Dermis blood vessel endothelial cell (primary cell): ENCODE measurements at places on chromosomes 3 and 15. TPM values are rescaled to one million over a fixed set of nuclear protein-coding genes. Genes with fewer than 3 reads are reported as not detected.
A peak's percentile ranks its signal among the peaks of the same experiment; 100 is the strongest.

TMEM62 gene
- total RNA-seq = 21.3 and 21.4 TPM in 2 replicates

DNA sequence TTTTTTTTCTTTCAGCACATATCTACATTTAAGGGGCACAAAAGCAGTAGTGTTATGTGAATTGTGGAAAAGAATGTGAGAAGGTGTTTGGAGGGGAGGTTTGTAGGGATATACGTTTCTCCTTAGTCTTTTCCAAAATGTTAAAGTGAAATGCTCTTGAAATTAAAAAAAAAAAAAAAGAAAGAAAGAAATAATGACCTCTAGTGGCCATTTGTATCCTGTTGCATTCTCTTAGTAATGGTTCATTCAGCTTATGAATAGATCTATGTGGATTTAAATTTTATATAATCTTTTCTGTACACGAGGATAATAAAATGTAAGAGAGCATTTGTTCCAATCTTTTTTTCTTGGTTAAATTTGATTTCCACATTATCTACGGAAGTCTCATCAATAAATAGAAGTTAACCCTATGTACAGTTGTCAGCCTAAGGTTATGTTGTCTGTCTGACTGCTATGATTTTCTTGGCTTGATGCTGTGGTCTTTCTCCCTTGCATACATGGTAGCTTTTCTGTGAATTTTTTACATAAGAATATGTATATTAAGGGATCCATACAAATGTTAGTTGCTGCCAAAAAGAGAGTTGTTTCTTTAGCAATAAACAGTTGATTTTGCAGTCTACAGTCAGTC, 1.7 kb downstream of the P2RY13 start:
- DNase-seq = peak; percentile 28

GRCh38 chr3:194130807-194131589, 5.0 kb upstream of the HES1 start:
- DNase-seq = no peak

SERPINI1 gene
- total RNA-seq = 1.5 and 2.3 TPM in 2 replicates

- peak; percentile 72 for DNase-seq
Observed at GRCh38 chr3:190811775-190812480, 50.6 kb downstream of the GMNC start.

DNA sequence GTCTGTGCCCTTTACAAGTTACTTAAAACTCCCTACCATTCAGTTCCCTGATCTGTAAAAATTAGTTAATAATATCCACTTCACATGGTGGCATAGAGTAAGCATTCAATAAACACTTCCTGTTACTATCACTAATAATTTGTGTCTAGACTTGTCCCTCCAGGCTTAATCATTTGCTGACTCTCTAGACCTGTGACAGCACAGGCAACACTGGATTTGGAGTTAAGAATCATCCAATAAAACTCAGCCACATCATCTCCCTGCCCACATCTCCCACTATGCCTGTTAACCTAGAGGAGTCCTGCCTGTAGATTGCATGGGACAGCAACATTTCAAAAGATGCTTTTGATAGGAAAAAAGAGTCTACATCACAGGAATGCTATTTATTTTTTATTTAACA, 564.6 kb downstream of the MFSD1 start:
- no peak for DNase-seq

RTP1 gene
- total RNA-seq = not detected in 2 replicates

- DNase-seq = no peak
Observed at GRCh38 chr3:126360714-126361060, 3.5 kb upstream of the KLF15 start.

- DNase-seq = no peak
Observed at GRCh38 chr3:111570404-111571030, 24.6 kb downstream of the ZBED2 start.

- no peak for DNase-seq
Observed at GRCh38 chr3:25532431-25533162, 104.5 kb downstream of the RARB start.

- peak; percentile 72 for DNase-seq
Observed at GRCh38 chr3:171704002-171704401, 106.3 kb downstream of the PLD1 start.

TEX9 gene
- 0.51 and 0.93 TPM in 2 replicates for total RNA-seq

GP5 gene
- under 0.01 and 0.28 TPM in 2 replicates for total RNA-seq

ARIH2 gene
- total RNA-seq = 77.2 and 86.3 TPM in 2 replicates

CLDN18 gene
- not detected in 2 replicates for total RNA-seq

- no peak for DNase-seq
Observed at GRCh38 chr15:63494408-63494807, 10.0 kb upstream of the USP3 start.

DNA sequence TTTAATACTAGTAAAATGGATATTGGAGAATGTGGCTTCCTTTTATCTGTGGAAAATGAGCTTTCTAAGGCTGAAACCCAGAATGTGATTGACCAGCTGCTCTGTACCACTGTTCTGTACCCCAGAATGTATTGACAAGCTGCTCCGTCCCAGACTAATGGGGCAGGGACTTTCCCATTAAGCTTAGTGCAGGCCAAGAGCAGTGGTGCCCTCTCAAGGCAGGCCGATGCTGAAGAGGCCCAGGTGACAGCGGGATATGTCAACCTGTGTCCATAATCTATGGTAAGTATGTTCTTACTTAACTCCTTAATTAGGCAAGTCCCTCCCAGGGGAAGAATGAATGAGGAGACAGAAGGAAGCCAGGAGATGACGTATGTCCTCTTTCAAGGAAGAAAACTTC, 31.1 kb downstream of the SGO1 start:
- no peak for DNase-seq

GRCh38 chr3:60206206-60206605, 1045.0 kb downstream of the FHIT start:
- no peak for DNase-seq

GRCh38 chr3:146914409-146914808, 309.3 kb upstream of the PLSCR5 start:
- no peak for DNase-seq

PLSCR2 gene
- total RNA-seq = 0.33 and 0.34 TPM in 2 replicates

DNA sequence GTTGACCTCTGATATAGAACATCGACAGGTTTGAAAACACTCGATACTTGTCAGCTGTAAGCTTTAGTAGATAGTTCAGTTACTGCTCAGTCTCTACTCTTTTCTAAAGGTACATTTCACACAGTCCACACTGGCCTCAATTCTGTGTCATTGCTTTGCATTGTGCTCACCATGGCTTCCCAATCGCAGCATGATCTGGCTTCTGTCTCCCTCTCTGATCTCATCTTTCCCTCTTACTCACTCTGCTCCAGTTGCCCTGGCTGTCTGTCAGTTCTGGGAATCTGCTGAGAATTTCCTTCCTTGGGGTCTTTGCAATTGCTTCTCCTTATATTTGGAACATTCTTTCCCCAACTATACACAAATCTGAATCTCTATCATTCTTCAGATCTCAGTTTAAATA, 80.6 kb downstream of the GTF2E1 start:
- DNase-seq = no peak

DNA sequence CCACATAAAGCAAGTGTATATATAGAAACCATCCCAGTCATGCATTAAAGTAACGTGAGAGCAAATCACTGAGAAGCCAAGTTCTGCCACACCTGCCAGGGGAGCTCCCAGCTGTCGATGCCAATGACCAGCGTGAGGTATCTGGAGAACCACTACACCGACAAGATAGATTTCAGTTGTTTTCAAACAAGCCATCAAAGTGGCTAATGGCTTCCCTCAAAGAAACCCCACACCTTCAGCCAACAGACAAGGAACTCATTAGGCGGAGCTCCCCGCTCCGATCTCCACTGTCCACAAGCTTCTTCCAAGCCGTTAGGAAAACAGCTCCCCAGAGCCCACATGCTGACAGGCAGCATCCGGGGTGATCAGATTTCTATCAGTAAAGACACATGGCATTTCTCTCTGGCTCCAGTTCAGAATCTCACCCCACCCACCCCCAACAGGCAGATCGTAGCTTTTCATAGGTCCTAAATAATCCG, 54.2 kb upstream of the SPATA12 start:
- DNase-seq = no peak

- DNase-seq = no peak
Observed at GRCh38 chr15:38228618-38229017, 24.0 kb upstream of the SPRED1 start.

GPR160 gene
- total RNA-seq = 7.7 and 11.2 TPM in 2 replicates

DNA sequence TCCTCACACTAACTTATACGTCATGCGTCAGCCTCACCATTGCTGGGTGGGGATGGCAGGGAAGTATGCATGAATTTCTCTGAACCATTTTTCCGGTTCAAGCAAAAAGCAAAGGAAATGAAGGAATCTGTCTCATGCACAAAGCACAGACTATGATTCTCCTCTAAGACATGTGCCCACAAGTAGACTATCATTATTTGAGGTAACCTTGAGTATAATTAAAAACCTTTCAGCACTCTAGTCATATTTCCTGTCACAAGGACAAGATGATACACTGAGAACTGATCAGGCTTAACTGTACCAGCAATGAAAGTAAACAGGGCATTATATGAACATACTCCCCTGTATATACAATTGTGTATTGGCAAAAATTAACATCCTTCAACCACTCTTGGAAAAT, 56.7 kb upstream of the TSC22D2 start:
- DNase-seq = peak; percentile 51

GPR62 gene
- total RNA-seq = not detected in 2 replicates

- DNase-seq = no peak
Observed at GRCh38 chr3:171807806-171808205, 2.5 kb downstream of the PLD1 start.

- peak; percentile 96 for DNase-seq
Observed at GRCh38 chr3:45592830-45593707, 1.5 kb upstream of the LIMD1 start.

GRCh38 chr3:59406943-59407342, 357.1 kb upstream of the CFAP20DC start:
- no peak for DNase-seq

SST gene
- not detected in 2 replicates for total RNA-seq

IGDCC3 gene
- total RNA-seq = not detected in 2 replicates

DNA sequence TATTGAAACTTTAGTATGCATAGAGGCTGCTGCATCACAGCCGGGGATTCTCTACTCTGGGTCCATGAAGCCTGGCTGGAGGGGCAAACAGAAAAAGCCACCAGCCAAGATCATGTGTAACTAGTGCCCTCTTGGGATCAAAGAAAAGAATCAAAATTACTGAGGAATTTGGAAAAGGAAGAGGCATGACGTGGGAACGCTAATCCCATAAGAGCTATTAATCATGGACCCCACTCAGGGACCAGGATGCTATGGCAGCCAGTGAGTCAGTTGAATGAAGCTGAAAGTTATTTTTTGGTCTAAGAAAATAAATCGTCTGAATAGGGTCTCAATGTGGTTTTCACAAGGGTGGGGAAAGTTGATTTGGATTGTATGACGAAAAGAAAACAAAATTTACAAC, 1165.1 kb downstream of the ROBO2 start:
- peak; percentile 79 for DNase-seq

ZBTB20 gene
- 24.0 and 25.4 TPM in 2 replicates for total RNA-seq

DNA sequence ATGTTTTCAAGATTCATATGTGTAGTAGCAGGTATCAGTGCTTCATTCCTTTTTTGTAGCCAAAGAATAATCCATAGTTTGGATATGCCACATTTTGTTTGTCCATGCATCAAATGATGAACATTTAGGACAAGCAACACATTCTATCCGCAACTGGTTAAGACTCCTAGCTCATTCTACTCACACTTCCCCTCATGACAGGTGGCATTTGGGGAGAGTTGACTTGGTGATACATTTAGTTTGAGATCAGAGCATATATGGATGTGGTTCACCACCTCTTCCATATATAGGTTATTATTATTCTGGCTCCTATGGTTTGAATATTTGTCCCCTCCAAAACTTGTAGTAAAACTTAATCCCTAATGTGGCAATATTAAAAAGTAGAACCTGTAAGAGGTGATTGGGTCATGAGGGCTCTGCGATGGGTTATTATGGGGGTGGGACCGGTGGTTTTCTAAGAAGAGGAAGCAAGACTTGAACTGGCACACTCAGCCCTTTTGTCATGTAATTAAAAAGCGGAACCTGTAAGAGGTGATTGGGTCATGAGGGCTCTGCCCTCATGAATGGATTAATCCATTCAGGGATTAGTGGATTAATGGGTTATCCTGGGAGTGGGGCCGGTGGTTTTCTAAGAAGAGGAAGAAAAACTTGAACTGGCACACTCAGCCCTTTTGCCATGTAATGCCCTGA, 75.3 kb upstream of the HRH1 start:
- DNase-seq = no peak

CERS3 gene
- total RNA-seq = not detected in 2 replicates

GRCh38 chr15:41894791-41895463, 1.1 kb upstream of the SPTBN5 start:
- peak; percentile 85 for DNase-seq

DNA sequence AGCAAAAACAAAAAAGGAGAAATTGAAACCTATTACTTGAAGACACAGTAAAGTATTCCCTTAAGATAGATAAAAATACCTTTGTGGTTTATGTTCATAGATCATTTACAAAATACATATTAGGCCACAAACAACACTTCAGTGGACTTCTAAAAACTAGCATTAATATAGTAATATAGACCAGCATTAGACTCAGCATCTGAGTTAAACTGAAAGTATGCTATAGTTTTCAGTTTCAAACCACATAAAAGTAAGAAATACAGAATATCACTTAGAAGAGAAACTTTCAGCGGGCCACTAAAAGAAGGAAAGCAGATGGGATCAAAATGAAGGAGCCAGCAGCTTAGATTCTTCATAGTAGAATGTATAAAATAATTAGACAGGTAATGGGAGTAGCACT, 86.6 kb downstream of the MSL2 start:
- DNase-seq = no peak

- DNase-seq = no peak
Observed at GRCh38 chr3:58591517-58592510, 14.6 kb upstream of the FAM107A start.

FANCD2 gene
- total RNA-seq = 15.0 and 37.2 TPM in 2 replicates

GRCh38 chr15:90711418-90711824, 5.7 kb upstream of the BLM start:
- no peak for DNase-seq

DNA sequence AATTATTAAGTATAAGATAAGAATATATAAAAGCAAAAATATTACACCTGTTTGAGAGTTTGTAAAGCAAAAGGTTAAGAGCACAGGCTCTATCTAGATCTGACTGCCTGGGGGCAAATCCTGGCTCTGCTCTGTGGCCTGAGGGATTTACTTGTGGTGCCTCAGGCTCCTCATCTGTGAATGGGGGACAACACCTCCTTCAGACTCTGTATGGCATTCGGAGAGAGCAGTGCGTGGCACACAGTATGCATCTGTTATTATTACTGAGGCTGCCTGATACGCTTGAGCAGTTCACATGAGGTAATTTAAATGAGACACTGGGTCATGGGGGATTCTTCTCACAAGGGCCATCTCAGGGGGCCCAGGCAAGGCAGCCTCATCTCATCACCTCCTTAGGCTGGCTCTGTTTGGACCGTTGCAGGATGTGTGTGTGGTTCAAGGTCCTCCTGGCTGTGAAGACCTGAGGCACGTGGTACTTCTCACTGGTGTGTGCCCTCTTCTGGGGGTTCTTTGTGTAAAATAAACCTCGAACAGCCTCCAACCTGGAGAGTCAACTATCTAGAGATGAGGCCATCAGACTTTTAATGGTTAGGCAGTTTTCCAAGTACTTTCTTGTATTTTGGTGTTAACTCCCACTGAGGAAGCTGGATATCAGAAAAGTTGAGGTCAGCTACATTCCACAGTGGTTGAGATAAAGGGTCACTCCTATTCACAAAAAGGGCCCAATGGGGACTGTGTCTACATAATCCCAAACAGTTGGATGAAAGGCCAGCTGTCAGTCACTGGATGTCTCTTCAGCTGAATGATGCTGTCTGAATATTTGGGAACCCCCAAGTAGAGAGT, 9.0 kb downstream of the GNB5 start:
- DNase-seq = no peak
